ENCODE measurements at places on chromosomes 7 and 10.

GRCh38 chr10:89591111-89591795 lies 53.8 kb downstream of the PANK1 start:
- DNase-seq: no peak

GRCh38 chr10:119976421-119976820 lies 83.9 kb downstream of the SEC23IP start:
- DNase-seq: no peak

GRCh38 chr10:24865783-24866182 lies 86.6 kb downstream of the PRTFDC1 start:
- DNase-seq: no peak

GRCh38 chr10:127740596-127740995 lies 3.6 kb downstream of the FOXI2 start:
- no peak for DNase-seq

- DNase-seq: no peak
Observed at GRCh38 chr10:127836176-127836575, 56.6 kb downstream of the CLRN3 start.

DNA sequence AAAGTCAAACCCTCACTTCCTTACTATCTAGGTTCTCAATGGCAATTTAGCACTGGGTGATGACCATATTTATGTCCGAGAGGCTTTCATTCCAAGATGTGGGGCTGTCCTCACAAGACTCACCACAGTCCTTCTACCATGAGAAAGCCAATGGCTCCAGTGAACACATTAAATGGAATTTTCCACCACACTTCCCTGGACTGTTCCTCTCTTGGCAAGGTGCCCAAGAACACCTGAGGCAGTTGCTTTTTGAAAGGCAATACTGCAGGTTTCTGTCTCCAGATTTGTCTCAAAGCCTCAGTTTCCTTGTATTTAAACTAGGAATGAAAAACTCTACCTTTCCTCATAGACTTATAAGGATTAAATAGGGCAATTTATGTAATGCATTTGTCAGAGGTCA lies 24.2 kb downstream of the AFAP1L2 start:
- no peak for DNase-seq

DNA sequence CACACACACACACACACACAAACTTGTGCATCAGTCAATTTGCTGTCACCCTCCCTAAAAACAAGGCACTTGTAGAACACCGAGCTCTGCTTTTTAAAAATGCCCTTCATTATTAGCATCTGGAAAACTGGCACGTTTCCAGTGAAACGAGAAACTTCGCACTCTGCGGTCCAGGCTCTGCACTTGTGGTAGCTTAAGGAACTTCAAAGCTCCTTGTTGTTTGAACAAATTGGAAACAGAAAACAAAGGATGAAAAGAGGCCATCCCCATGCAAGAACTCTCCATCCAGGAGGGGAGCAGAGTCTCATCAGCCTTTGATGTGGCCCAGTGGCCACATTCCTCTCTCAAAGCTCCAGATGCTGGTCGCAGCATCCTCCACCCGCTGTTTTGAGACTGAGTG lies 105.1 kb downstream of the C10orf90 start:
- DNase-seq: no peak

Data from activated CD4-positive, alpha-beta T cell treated with anti-CD3 and anti-CD28 coated beads for 48 hours (primary cell).